T-helper 2 cell (primary cell): ENCODE measurements at places on chromosomes 2 and 18.

DNA sequence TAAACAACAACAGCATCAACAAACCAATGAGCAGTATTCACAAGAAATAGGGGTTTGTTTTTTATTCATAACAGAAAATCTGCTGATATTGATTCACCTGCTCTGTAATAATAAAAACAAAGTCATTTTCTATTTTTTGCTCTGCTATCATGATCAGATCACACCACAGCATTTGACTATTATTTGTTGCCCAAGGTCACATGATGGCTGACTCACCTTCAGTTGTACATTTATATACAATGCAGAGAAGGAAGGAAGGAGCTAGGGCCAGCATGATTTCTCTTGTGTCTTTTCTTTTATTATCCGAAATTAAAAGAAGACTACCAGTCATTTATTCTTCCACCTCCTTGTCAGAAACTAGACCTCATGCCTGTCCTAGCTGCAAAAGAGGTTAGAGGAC lies 1427.7 kb upstream of the CELF4 start:
- no peak for DNase-seq

DNA sequence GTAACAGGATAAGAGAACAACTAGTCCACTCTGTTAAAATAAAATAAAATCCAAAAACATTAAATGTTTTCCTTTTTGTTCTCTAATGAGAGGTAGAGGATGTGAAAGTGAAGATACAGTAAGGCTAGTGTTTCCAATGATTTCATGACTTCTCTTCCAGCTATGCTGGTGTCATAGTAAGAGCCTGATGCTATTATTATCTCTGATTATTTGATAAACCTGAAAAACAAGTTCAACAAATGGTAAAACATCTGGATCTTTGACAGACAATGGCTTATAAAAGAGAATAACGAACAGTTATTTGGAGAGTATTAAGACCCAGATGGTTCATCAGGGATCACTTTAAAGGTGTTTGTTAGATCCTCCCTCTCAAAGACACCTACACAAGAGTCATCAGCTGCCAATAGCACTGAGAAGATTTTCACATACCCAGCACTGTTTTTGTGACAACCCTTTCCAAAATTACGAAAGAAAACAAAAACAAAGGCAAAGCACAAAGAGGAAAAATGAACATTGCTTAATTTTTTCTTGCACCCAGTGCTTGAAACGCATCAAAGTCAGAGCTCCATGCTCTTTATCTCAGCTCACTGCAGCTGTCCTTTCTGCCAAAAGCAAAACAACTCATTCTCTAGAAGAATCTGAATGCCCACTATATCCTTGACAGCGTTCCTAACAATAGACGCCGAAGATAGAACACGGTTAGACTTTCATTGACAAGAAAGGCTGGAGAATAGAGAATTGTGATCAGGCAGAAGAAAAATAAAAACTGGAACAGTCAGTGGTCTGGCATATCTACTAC lies 168.6 kb downstream of the SLC8A1 start:
- DNase-seq, result no peak

- no peak for DNase-seq
Measured at GRCh38 chr2:241673189-241673663, 13.4 kb downstream of the DTYMK start.

DNA sequence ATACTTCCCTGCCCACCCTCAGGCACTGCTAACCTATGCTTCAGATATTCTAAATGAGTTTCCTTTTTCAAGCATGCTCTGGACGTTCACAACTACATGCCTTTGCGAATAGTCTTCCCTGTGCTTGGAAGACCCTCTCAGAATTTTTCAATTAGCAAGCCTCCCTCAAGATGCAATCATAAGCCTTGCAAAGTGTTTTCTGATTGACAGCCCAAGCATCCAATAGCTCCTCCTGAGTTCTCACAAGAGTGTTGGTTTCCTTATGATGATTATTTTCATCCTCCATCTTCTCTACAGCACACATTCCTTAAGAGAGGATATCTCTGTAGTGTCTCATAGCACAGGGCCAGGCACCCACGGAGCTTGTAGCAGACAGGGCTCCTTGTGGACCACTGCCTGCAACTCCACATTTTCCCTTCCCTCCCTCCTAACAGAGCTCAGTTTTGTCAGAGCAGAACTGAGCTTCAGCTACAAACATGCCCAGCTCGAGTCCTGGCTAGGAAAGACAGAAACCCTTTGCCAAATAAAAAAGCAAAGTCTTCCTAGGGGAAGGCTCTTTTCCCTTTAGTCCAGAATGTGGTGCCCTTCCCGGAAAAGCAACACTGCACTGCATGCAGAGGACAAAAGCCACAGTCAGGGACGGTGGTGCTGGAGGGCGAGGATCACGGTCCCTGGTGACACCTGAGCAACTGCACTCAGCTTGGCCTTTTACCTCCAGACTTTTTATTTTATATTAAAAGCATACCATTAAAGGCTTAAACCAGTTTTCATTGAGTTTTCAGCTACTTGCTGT lies 819.8 kb upstream of the ID2 start:
- DNase-seq, result no peak

DNA sequence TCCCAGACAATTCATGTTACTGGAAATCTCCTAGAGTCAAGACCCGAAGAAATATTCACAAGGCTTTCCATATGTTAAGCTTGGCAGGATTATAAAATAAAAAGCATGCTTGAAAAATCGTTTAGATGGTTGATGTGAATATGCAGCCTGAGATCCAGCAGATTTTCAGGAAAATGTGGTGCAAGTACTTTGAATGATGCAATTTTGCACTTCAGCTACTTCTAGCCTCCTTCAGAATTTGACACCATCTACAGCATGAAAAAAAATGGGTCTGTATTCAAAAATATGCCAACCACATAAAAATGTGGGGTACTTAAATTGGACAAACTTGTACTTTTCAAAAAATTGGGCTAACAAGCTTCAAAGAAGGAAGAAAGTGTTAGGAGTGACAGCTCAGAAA lies 340.6 kb upstream of the DCC start:
- DNase-seq, result no peak

DNA sequence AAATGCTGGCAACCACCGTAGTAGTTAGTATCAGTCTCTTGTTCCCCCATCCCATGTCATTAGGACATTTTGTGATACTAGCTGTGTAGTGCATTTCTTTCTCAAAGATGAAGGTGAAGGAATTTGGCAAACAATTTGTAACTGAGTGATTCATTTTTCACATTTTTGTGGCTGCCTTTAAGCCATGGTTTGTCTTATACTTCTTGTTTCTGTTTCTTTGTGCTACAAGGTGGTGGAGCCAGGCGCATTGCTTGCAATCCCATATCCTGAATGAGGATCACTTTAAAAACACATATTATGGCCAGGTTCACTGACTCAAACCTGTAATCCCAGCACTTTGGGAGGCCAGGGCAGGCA lies 40.6 kb downstream of the GPD2 start:
- DNase-seq, result no peak

DNA sequence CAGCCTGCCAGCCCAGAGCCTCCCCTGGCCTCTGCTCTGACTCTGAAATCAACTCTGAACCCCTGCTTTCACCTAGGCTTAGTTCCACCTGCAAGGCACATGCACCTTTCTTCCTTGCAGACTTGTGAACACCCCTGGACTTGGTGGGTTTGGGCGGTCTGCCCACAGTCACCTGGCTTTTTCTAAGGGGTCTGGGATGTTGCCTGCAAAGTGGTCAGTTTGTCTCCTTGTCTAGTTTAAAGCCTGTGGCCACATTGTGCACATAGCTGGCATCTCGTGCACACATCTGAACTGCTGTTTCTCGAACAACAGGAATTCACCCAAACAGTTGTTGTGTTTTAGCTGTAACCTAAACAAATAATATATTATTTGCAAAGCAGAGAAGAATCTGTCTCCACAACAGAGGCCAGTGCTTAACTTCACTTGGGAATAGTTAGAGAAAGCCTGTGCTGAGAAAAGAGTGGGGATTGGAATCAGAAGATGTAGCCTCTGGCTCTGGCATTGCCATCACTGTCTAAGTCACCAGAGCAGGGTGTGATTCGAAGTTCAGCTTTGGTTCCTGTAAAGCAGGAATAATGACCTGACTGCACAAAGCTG lies 108.5 kb downstream of the TMEM18 start:
- no peak for DNase-seq

- no peak for DNase-seq
Measured at GRCh38 chr2:6671913-6672312, 193.8 kb downstream of the CMPK2 start.

- DNase-seq, result no peak
Measured at GRCh38 chr2:74525717-74526648, at the start of gene DQX1. TSS of gene DQX1 (minus strand) at chr2:74526231. CDS start at chr2:74525729, 502 bp downstream.

DNA sequence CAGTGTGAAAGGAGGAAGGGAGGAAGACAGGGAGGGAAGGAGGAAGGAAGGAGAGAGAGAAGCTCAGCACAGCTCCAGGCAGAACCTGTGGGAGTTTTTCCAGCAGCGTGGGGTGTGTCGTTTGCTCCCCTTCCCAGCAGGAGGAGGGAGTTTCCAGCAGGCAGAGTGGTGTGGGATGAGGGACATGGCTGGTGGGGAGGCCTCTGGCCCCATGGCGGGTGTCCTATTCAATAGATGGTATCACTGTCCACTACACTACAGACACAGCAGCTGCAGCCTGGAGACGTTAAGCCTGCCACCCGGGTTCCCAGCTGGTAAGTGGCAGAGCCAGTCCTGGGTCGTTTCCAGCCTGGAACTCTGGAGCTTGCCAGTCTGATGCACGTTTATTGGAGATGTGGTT lies 44.7 kb downstream of the GLI2 start:
- no peak for DNase-seq

DNA sequence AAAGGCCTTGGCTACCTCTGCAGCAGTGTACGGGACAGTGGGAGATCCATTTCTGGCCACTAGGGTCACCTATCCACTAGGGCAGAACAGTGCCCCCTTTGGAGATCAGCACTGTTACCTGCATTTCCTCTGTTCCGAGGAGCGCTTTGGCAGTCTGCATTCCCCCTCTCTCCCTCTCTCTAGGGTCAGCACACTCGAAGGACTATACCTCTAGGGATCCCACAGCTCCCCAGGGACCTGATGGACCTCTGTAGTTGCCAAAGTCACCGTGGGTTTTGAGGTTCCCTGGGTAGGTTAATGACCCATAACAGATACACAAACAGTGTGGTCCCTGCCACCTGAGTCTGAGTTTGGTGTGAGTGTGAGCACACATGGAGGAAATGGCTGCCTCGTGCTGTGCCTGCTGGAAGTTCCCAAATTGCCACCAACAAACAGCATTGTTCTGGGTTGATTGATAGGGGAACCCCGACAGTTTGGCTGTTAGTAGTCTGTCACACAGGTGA lies 99.8 kb upstream of the VWC2L start:
- no peak for DNase-seq

GRCh38 chr2:207902821-207903220 lies 122.5 kb downstream of the PLEKHM3 start:
- DNase-seq, result no peak
